ENCODE measurements at places on chromosomes 11 and 22.

DNA sequence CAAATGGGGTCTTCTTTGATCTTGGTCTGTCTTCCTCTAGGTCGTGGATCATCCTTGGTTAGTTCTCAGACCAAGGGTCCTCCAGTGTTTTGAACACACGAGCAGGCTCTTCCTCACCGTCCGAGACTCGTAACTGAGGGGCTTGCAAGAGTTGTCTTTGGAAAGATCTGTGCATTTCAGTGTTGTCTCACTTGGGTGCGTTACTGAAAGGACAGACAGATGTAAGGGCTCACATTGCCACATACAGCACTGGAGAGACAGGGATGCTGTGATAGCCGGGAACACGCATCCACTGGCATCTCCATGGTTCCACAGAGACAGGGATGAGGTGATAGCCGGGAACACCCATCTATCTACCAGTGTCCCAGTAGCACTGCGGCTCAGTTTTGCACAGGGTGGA is 15.7 kb downstream of the GLB1L2 start:
- DNase-seq: no peak

- no peak for DNase-seq
Measured at GRCh38 chr11:30832831-30833230, 246.7 kb upstream of the MPPED2 start.

GRCh38 chr22:41127451-41127850 is 35.1 kb downstream of the EP300 start:
- no peak for DNase-seq

DNA sequence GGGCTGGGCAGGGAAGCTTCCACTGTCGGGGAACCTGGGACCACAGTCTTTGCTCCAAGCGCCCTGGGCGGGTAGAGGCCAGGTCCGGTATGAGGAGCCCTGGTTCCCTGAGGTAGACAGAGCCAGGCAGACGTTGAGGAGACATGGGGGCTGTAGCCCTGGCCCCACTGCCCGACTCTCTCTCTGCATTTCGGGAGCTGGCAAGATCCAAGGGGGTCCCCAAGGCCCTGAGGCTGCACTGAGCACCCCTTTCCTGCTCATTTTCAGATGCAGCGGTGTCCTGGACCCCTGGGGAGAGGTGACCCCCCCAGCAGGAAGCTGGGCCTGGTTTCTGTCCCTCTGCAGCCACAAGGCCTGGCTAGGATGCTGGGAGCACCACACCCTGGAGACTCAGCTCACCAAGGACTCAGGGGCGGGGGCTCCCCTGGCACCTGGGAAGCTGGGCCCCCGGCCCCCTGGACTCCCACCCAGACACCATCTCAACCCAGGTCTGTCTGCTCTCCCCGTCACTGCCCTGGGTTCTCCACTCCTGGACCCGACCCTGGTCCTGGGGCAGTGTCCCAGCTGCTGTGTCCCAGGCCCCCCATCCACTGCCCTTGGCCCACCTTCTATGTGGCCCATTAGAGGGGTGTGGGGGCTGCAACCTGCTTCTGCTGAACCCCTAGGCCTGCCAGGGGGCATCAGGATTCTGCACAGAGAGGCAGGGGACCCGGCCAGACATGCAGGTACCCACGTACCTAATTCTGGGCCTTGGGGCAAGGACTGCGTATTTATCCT is 15.0 kb upstream of the MUC6 start:
- DNase-seq: no peak

DNA sequence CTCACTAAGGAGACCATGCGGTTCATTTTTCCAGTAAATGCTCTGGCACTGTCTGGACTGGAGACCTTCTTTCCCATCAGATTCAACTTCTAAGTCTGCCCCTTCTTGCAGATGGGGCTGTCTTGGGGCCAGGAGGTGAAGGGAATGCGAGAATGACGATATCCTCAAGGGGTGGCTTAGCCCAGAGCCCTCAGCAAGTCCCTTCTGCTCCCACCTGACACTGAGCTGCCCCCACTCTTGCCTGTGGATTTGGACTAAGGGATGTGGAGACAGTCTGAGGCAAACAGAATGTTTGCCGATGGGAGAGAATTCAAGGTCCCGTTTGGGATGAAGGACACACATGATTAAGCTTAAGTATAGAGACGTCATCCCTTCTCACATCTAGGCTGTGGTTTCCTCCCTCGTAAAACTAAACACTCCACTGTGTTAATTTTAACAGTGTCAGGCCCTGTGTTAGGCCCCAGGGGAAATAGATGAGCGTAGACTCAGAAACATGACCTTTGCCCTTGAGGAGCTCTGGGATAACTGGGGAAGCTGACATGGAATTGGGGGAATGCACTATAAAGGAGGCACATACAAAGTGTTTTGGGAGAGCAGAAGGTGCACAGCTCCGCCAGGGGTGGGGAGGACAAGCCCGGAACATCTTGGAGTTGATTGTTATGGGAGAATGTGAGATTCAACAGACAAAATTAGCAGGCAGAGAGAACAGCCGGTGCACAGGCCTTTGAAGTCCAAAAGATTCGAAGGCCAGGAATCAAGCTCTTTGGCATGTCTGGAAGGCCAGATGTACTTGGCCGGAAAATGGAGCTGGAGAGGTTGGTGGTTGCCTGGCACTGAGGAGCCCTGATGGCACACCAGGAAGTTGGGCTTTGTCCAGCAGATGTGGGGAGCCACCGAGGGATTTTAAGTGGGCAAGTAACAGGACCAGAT is 71.6 kb downstream of the ST3GAL4 start:
- no peak for DNase-seq

DNA sequence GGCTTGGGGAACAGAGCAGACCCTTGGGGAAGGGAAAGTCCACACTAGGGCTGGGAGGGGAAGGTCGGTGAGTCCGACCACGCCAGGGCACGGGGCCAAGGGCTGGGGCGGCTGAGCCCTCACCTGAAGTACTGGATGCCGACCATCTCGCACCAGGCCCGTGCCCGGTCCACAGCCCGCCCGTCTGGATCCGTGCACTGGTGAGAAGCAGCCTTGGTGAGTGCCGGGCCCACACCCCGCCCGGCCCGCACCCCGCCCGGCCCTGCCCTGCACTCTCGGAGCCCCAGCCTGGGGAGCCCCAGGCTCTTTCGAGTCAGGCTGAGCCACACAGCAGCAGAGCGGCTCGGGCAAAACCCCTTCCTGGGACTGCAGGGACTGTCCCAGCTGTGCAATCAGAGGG is 1.9 kb upstream of the BAIAP2L2 start:
- DNase-seq: no peak

DNA sequence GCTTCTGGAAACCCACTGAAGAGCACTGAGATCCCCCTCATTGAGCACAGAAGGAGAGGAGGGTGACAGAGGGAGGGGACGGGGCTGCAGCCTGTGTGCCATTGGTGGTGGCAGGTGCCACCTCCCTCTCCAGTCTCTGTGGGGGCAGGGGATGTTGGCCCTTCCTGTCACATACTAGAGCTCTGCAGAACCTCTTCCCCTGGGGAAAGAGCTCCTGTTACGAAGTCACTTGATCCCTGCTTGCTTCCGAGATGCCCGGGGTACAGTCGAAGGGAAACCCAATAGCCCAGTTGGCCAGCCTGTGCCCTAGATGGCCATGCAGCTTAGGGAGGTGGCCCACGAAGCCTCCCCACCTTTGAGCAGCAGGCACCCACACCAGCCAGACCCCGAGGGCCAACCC is 29.4 kb downstream of the DAGLA start:
- no peak for DNase-seq

DNA sequence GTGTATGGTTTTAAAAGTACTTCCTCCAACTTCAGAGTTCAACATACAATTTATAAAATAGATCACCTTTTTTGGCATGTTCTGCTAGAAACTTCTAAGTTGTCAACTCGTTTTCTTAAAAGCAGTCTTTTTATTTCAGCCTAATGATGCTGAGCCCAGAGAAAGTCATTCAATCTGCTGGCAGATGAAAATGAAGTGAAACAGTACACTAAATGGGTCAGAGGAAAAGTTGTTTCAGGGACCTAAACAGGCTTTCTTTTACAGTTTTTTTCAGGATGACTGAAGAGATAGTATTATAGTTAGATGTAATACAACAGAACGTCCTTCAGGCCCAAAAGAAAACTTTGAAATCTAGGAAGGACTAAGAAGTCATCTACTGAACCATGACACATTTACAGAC is 842.7 kb upstream of the CCDC90B start:
- DNase-seq: no peak

- DNase-seq: no peak
Measured at GRCh38 chr11:113493206-113493605, 18.0 kb upstream of the DRD2 start.

DNA sequence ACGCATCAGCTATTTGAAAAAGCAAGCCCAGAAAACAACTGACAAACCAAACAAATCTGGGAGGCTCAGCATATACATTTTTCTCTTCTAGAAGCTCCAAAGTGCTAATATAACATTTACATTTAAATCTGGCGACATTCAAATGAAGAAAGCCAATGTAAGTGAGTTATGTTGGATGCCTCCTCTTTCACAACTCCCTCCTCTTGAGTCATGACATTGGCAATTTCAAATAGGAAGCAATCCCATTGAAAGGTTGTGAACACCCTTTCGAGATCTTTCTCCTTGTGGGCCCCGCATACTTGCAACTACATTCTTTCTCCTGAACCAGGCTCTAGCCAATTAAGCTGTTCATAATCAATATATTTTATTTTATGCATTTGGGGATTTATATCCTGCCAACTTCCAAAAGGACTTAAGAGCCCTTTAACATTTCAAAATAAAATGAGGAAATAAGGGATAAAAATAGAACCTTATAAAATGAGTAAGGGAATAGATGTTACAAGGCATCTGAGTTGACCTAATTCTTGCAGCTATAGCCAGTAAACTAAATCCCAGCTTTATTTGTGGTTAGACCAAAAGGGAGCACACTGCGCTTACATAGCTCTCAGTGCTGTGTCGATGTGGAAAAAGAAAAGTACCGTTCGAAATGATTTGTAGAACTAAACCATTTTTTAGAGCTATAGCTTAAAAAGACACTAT is 129.5 kb upstream of the SESN3 start:
- no peak for DNase-seq

DNA sequence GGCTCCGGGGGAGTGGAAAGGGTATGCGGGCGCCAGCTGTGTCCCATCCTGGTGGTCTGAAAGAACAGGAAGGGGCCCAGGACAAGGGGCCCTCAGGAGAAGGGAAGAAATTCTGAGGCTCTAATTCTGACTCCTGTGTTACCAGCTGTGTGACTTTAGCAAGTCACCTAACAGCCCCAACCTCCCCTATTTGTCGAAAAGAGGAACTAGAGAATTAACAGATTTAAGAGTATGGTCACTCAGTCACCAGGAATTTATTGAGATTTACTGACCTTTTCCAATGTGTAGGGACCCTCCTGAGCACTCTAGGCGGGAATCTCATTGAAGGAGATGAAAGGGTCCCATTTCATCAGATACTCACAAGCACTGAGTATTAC is 14.6 kb downstream of the RPS6KA4 start:
- no peak for DNase-seq

- DNase-seq: no peak
Measured at GRCh38 chr11:73233211-73233610, 15.1 kb downstream of the P2RY2 start.

GRCh38 chr11:10923882-10924281 is 66.0 kb upstream of the ZBED5 start:
- no peak for DNase-seq

- no peak for DNase-seq
Measured at GRCh38 chr11:61775106-61775505, 17.3 kb downstream of the TMEM258 start.

- no peak for DNase-seq
Measured at GRCh38 chr11:110076371-110076965, 16.7 kb upstream of the ZC3H12C start.

DNA sequence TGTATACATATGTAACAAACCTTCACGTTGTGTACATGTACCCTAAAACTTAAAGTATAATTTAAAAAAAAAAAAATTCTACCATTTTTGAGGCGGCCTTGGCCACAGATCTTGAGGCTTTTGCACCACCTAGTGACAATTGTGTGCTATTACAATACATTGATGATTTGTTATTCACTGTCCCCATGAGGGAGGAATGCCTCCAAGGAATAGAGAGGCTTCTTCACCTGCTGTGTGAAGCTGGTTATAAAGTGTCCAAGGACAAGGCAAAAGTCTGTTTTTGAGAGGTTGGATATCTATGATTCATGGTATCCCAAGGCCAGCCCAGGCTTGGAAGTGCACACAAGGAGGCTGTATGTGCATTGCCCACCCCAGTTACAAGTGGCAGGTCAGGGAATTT is 30.7 kb downstream of the SLC22A25 start:
- DNase-seq: no peak

DNA sequence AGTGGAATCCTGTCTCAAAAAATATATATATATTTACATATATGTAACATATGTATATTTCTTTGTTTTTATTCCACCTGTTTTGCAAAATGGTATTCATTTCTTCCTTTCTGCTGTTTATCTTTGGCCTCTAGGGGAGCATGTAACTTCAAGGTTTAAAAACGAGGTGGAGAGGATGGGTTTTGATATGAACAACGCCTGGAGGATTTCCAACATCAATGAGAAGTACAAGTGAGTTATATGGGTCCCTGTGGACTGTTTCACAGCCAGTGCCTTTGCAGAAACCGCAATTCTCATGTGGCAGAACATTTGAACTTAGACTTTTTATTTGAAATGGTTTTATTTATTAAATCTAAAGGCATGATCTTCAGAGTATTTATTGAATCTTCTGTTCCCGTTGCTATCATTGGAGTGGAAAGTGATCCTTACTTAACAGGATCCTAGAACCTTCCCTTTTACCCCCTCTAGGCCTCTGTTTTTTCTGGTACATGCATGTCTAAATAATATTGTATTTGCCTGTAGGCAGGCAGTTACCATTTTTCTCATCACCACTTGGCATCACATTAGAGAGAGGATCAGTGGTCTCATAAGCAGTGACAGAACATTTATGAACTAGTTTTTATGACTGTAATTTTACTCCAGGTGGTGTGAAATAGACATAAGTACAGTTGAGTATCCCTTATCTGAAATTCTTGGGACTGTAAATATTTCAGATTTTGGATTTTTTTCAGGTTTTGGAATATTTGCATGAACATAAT is 81.5 kb upstream of the HORMAD2 start:
- DNase-seq: no peak

GRCh38 chr11:8059030-8059429 is 22.0 kb upstream of the TUB start:
- no peak for DNase-seq

DNA sequence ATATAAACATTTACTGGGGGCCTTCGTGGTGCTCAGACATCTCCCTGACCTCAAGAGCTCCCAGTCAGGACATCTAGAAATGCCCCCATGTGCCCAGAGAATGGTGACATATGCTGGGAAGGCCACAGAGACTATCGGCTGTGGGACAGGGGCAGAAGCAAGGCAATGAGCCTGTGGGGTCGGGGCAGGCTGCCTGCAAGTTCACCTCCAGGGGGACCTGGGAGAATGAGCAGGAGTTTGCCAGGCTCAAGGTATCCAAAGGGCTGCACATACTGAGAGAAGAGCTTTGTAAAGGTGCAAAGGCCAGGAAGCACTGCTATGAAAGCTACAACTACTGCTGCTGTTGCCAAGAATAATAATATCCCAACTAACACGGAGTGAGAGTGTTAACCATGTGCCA is 233.9 kb downstream of the TENM4 start:
- no peak for DNase-seq

- no peak for DNase-seq
Measured at GRCh38 chr11:44971185-44971584, 20.5 kb upstream of the TP53I11 start.

Data from substantia nigra (tissue), 51 donors.